ENCODE measurements at places on chromosomes 6 and 20.
A peak's percentile ranks its signal among the peaks of the same experiment; 100 is the strongest.

GRCh38 chr6:166605752-166606151 is 19.3 kb upstream of the RAMACL start:
- no peak for DNase-seq

DNA sequence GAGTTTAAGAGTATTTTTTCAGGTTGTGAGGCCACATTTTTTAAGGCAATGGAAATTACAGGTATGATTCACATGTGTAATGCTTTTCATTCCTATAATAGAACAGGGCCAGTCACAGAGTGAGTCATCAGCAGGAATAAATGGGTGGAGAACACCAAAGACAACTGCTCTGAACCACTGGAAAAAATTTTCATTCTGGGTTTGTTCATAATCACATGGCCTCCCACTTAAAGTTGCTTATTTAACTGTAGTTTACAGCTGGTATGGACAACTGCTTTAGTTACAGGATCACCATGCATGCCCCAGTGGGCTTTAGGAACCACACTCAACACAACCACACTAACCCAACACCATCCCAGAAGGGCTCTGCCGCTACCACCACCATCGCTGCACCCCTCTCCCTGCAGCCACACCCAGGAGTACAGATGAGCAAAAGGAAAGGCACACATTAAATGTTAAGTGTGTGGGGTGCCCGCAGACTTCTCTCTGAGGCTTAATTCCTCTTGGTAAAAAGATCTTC is 107.0 kb upstream of the DST start:
- no peak for DNase-seq

GRCh38 chr6:112481211-112481610 is 134.1 kb downstream of the RFPL4B start:
- no peak for DNase-seq

DNA sequence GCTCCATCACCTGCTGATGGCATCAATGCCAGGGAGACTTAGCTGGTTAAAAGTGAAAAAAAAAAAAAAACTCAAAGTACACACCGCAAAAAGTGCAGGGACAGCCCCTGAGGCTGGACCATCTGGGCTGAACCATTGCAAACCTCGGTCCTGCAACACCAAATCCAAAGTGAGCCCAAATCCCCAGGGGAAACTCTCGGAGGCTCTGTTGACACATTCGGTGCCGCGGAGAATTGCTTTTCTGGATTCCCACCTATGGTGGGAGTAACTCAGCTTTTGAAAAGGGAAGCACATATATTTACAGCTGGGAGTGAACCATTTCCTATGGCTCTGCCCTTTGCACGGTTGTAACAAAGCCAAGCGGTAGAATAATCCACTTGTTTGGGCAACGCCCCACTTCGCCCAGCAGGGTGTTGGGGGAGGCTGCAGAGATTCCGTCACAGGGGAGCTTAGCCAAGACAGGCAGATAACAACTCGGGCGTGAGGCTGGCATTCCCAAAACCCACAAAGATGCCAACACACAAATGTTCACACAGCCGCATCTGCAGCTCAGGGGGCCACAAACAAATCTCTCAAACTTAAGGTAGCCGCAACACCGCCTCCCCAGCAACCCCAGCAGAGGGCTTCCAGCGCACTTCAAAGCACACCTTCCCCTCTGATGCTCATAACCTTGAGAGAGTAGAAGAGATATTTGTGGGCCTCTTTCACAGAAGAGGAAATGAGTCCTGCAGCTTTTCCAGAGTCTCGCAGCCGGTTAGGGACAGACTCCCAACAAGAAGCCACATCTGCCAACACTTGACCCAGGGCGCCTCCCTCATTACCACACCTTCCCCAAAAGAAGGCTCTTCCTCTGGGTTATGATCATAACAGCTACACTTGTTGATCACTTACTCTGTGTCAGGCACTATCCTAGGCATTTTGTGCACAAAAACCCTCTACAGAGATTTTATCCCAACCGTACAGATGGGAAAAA is 11.4 kb downstream of the ZC3H12D start:
- DNase-seq: no peak

DNA sequence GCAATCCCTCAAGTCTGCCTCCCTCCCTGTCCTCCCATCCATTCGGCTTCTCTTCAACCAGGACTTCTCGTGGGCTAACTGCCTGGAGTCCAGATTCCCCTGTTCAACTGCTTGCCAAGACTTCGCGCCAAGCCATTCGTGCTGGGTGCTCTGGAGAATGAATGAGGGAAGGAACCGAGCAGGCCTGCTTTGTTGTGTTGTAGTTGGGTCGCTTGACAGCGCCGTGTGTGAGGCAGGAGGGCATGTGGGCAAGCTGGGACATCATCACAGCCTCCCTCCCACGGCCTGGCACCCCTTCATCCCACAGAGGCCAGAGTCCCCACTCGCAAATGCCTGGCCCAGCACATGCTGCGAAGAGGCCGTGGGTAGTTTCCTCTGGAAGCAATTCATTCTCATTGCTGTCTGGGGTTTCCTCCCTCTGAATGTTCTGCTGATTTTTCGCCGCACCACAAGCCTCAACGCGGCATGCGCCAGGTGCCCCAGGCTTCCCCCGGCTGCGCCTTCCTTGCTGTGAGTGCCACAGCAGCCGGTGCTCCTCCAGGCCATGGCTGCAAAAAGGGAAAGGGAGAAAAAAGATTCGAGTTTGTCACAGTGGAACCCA is 336.0 kb downstream of the QKI start:
- DNase-seq: no peak

DNA sequence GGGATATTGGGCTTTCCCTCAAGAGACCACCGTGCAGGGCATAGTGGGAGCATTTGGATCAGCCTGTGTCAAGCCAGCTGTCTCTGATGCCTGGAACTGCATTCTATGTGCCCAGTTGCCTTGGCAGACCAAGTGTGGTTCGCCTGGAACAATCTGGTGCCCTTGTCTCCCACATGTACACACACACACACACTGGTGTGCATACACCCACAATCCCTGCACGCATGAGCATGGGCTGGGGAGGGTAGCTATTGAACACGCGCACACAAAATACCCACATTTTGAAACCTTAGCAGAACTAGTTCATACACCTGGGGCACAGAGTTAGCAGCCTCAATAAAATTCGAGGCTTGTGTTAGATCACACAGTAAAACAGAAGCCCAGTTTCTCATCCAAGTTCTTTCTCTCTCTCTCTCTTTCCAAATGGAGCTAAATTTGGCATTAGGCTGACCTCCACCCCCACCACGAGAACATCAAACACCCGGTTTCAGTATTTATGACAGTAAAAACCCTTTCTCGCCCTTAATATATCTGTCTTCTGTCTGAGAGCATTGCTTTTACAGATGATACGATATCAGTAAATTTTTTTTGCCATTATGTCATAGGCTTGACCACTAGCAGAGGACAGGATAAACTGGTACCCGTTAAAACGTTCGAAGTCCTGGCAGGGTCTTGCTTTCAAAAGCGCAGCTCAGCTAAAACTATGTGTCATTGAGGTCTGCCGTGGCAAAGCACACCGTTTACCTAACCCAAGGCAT is 18.2 kb upstream of the NFATC2 start:
- no peak for DNase-seq

DNA sequence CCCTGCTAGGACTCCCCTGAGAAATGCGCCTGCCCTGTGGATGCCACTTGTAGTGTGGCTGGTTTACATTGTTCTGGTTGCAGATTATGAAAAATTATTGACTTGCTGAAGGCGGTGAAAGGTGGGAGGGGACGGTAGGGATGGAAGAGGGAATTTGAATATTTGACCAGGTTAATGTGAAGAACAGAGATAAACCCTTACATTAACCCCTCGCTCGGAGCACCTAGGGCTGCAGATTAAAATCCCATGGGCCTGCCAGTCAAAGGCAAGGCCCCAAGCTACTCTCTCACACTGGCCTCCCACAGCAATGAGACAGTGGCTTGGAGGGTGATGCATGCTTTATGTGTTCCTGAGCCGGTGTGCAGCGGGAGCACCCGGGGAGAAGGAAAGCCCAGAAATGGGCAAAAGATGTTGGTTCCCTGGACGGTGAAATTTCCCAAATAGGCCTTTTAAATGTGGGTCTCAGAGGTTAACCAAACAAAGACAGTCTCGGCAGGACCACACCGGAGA is 2.5 kb downstream of the FOXF2 start:
- no peak for DNase-seq

DNA sequence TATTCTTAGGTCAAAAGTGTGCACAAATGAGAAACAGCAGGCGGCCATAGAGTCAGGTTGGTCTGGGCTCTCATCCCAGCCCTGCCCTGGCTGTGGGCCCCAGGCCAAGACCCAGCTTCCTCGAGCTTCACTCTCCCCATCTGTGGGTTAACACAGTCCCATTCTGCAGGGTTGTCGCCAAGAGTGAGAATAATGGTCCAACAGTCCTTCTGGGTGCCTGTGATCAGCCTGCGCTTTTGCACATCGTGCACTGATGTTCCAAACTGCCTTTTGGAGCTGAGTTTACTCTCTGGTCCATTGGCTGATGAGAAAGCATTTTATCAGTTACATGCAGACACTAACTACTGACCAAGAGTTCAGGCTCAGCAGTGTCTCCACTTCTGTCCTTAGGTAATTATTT is 82.6 kb downstream of the INSM1 start:
- DNase-seq: no peak

DNA sequence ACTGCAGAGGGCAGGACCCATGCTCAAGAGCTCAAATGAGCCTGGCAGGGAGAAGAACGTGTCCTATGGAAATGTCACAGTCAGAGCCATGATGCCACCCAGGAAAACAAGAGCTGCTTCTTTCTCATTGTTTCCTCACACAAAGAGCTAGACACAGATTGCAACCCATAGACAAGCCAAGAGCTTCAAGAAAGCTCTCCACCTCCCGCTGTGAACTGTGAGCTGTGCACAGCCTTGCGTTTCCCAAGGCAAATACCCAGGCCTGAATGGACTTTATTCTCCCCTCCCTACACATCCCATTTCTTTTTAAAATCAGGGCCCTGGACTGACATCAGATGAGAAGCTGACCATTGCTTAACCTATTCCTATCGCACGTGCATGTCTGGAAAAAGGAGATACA is 388.8 kb downstream of the RNGTT start:
- DNase-seq: no peak

DNA sequence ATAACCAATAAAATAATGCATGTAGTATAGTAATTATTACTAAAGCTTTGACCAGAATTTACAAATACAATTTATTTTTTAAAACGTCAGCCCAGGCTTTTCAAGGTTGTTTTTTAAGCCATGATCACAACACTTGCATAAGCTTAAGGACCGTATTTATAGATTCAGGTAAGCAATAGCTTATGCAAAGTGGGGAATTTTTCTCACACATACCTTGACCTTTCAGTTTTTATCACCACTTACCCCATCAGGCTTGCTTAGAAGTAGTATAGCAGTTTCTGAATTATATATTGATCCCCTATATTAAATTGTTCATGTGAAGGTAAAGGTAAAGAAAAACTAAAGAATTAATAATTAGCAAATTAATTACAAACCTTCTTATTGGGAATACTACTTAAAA is 232.3 kb upstream of the FKBP1C start:
- no peak for DNase-seq

DNA sequence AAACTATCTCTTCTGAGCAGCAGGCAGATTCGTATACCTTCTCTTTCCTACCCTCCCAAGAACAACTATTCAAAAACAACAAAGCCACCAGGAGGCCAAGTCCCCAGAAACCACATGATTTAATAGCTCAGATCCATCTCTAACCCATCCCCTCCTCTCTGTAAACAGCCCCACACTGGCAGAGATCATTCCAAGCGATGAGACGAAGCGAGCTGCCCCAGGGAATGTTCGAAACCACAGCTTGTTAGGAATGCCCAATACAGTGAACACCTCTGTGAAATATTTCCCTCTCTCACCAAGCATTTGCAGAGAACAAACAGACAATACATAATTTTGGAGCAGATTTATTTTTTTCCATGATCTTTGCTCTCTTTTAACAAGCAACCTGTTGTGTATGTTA is 231.8 kb downstream of the SOD2 start:
- no peak for DNase-seq

DNA sequence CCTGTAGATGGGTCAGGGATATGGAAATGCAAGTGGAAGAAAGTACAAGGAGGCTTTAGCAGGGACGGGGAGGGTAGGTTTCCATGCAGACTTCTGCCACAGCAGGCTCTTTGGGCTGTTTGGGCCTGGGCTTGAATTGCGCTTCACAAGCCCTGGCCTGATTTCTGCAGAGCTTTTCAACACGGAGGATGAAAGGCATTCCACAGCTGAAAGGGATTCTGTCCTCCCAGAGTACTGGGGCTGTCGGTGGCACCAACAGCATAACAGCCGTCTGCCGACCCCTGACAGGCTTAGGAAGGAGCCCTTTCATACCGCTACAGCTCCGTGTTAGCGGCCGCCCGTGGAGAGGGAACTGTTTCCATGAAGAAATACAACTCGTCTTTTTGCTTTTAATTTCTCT is 22.9 kb upstream of the TBC1D7 start:
- DNase-seq: no peak

DNA sequence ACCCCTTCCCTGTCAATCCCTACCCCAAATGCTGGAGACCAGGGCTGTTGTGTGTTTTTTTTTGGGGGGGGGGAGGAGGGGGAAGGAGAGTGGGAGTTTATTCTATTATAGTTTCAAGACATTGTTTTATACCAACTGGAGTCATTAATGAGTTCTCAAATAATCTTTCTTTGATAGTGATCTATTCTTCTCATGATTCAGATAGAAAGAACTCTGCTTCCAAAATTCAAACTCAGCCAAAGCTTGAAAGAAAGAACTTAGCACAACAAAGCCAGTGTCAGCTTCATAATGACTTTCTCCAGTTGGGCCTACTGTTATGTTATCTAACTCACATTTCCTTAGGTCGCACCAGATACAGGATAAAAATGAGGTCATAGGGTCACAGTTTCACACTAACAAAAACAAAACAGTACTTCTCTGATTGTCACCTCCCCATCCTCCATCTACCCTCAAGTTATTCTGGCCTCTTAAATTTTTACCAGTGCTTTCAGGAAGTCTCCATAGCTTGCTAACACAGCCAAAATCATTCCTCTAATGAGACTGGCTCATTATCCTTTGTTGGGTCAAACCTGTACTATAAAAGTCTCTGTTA is 19.0 kb upstream of the MAP3K7 start:
- no peak for DNase-seq

- DNase-seq: no peak
Measured at GRCh38 chr20:12968472-12968871, 40.3 kb upstream of the SPTLC3 start.

DNA sequence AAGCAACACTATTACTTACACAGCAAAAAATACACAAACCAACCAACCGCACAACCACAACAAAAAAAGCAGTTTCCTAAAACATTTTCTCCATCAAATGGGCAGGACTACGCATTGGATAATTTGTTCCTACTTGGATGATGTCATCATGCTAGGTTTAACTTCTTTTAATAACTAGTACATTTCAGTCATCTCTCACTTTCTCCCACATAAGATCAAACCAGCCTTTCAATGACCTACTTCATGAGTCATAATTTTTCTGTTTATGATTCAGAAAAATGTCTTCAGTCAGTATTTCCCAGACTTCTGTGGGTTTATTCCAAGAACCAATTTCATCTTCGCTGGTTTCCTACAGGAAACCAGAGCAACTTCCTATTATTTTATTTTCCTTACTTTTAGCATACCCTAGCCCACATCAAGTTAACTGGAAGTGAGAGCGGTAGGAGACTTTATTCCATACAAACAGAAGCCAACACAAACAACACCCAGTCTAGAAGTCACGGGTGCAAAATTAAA is 134.2 kb downstream of the GMDS start:
- DNase-seq: peak; percentile 70

All from hepatic stellate cell (primary cell).